Breast epithelium (tissue), 4 donors: ENCODE measurements at places on chromosomes 11 and 22. TPM values are rescaled to one million over a fixed set of nuclear protein-coding genes. Genes with fewer than 3 reads are reported as not detected.

- no peak for DNase-seq
Observed at GRCh38 chr22:47197773-47198500, 435.5 kb downstream of the TBC1D22A start.

The ROBO4 gene
- total RNA-seq: 12.8 TPM

GRCh38 chr11:66419825-66420224 is 1.0 kb upstream of the NPAS4 start:
- no peak for DNase-seq

The MS4A1 gene
- not detected for total RNA-seq

GRCh38 chr11:17873586-17873985 is 139.0 kb downstream of the KCNC1 start:
- DNase-seq: no peak

GRCh38 chr11:60852982-60853950 is 2.5 kb downstream of the PTGDR2 start:
- no peak for DNase-seq

DNA sequence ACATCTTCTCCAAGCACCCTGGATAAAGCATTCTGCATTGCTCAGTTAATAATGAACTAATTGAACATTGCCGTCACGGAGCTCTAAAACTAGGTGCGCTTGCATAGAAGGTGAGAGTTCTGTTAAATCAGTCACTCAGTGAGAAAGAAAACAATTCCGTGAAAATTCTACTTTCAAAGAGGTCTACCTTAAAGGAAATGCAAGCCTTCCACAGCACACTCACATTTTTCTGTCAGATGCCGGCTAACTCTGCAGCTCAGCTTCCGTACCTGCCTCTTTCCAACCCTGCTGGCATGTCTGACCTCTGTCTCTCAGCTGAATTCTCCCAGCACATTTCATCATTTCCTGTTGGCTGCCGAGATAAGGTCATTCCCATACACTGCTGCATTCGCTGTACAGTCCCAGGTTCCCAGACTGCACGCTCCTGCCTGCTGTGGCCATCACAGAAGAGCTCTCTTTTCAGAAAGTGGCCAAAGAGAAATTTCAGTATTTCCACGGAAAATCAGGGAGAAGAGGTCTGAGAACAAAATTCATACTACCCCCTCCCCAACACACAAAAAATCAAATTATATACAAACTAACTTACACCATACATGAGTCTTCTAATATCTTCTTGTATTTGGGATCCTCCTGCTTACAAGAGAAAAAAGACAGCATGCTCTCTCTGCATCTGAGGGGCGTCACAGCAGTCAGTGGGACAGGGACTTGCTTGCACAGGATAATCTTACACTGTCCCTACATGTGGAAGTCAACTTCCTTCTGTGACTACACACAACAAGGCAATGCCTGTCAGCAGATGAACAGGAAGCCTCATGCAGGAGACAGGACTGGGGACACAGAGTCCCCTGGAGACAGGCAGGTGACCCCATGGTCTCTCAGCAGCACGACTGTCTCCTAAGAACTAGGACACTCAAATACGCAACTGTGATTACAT is 55.1 kb downstream of the PACSIN2 start:
- peak; percentile 51 for DNase-seq
